SK-N-MC (cell line): ENCODE measurements at places on chromosomes 1 and 21.

- DNase-seq: no peak
Observed at GRCh38 chr1:186765446-186765845, 63.3 kb upstream of the PLA2G4A start.

- no peak for DNase-seq
Observed at GRCh38 chr1:226643177-226643576, 94.6 kb downstream of the STUM start.

GRCh38 chr1:109815809-109816174 lies 52.1 kb upstream of the EPS8L3 start:
- no peak for DNase-seq

DNA sequence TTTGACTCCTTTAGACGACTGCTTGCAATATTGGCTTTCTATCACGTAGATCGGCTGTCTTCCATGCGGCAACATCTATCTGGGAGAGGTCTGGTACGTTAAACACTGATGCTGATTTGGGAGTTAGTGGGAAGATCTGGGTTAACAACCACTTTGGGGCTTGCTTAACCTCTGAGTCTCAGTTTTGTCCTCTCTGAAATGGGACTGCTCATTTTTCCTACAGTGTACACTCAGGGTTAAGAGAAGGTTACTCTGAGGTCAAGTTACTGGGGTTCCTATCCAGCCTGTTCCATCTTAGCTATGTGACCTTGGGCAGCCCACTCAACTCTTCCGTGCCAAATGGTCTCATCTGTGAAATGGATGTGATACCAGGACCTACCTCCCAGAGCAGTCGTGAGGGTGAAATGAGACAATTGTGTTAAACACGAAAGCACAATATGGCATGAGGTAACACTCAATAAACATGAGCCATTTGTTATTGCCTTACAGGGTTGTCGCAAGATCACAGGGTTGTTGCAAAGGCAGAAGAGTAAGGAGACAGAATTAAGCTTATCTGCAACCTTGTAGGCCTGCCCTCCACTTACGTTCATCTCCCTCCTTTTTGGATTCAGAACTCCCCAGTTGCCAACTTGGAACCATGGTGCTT lies 5.6 kb downstream of the ABCA4 start:
- DNase-seq: no peak

DNA sequence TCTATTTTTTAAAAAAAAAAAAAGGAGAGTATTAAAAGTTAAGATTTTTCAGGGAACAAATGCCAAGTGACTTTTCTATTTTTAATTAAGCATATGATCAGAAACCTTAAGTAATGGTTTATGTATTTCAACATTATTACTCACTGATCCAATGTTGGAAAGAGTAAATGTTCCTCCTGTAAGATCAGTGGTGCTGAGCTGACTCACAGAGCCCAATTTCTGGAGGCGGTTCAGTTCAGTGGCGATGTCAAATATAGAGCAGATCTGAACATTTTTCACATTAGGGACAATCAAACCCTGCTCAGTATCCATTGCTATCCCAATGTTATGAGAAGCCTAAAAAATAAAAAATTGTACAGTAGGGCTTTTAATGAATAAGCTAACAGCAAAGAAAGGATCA lies 28.2 kb upstream of the LRRC39 start:
- no peak for DNase-seq

- no peak for DNase-seq
Observed at GRCh38 chr21:44052830-44053226, 40.7 kb downstream of the TRAPPC10 start.

GRCh38 chr1:15808955-15809354 lies 1.5 kb upstream of the UQCRHL start:
- no peak for DNase-seq

DNA sequence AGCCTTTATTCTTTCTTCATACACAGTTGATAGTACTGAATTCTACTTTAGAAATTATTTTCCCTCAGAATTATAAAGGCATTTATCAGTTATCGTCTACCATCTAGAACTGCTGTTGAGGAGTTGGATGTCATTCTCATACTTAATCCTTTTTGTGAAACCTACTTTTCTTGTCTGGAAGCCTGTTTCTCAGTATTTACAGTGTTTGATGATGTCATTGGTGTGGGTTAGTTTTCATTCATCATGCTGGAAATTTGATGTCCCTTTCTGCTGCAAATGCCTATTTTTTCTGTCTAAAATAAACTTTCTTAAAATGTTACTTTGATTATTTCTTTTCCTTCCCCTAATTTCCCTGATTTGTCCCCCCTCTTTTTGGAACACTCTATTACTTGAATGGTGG lies 22.8 kb upstream of the ZNF281 start:
- no peak for DNase-seq

- DNase-seq: no peak
Observed at GRCh38 chr1:99407018-99407417, 142.7 kb downstream of the PLPPR4 start.

DNA sequence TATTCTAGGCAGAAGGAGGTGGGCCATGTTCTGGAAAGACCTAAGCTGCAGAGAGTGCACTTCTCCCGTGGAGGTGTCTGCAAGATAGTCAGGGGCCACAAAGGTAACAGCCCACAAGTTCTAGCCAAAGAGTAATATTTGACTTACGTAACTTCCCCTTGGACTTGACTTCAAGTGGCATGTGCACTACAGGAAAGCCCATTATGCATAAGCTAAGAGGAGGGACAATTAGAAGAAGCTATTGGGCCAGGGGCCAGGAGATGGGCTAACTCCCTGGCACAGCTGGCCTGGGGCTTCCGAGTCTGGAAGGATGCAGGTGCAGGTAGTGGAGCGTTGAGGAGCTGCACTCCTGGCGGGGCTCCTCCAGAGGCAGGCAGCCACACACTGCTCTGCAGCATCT lies 58.3 kb downstream of the ERG start:
- no peak for DNase-seq

- no peak for DNase-seq
Observed at GRCh38 chr1:221045842-221046831, 166.9 kb downstream of the HLX start.

DNA sequence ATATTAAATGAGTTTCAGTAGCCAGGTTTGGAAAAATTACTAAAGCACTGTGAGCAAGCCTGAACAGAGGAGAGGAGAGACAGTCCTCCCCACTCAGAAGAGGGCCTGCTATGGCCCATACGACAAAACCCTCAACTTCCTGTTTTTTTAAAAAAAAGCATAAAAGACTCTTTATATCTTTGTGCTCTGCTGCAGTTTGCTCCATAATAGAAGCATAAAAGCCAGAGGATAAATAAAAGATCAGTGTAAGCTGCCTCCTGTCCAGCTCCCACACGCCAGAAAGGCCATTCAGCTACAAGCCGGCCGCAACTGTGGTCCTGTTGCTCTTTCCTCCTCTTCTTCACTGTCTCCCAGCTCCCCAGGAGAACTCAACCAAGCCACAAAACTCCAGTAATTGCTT lies 37.8 kb downstream of the NID1 start:
- no peak for DNase-seq

DNA sequence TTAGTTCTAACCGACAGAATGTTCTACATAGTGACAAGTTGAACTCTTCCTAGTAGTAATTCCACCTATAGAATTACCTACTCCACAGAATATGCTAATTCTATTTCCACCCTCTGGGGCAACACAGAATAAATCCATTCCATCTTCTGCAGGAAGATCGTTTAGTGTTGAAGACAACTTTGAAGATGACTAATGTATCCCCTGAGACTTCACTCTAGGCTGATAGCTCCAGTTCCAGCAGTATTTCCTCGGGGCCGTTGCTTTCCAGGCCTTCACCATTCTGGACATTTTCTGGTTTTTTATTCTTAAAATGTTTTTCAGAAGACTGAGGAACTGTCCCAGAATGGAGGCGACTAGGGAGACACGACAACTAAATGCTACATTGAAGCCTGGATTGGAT lies 61.0 kb upstream of the CSF1 start:
- no peak for DNase-seq

DNA sequence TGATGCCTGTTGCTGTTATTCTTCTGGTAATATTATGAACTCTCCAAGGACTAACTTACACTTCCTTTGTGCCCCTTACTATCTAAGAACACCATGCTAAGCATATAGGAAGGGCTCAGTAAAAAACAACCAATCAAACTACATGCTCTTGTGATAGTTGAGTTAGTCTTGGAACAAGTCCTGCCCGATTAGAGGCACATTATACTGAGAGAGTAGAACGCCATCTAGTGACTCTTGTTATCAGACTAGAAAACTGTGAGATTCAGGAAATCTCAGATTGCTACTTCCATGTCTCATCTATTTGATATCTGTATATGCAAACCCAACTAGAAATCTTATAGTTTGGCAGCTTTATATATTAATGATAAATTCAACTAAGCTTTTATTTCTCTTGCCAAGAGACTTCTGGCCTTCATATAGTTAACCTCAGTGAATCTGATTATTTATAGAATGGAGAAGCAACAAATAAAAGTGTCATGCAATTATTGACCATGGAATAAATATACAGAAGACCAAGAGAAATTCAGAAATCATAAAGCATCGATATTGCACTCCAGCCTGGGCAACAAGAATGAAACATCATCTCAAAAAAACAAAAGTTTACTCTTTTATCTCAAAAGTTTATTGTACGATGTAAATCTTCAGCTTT lies 7.8 kb upstream of the SRRM1 start:
- peak; percentile 69 for DNase-seq

DNA sequence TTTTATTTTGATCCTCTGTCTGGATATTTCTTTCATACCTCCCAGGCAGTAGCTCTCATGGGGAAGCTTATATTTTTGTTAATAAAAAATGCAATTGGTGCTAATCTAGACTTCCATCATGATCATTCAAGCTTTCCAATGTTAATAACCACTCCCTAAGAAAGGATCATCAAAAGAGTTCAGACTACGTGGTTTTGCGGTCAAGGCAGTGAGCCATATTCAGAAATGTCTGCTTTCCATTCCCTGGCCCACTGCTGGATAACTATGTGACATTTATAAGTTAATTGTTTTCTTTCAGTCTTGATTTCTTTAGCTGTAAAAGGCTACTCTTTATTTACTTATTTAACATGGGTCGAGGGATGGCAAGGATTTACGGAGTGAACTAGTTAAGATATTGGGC lies 414.6 kb downstream of the LMO4 start:
- DNase-seq: no peak

- DNase-seq: no peak
Observed at GRCh38 chr1:187570166-187570565, 741.4 kb downstream of the PLA2G4A start.

- no peak for DNase-seq
Observed at GRCh38 chr1:200250469-200250868, 159.4 kb downstream of the ZNF281 start.

GRCh38 chr1:212267460-212267859 lies 17.8 kb upstream of the PPP2R5A start:
- DNase-seq: no peak

GRCh38 chr1:234779160-234779538 lies 169.2 kb upstream of the IRF2BP2 start:
- DNase-seq: no peak

- DNase-seq: no peak
Observed at GRCh38 chr1:70083519-70083918, 121.9 kb downstream of the LRRC40 start.

GRCh38 chr1:21099034-21099868 lies 77.4 kb downstream of the EIF4G3 start:
- DNase-seq: no peak

GRCh38 chr1:108636876-108637275 lies 24.0 kb downstream of the HENMT1 start:
- no peak for DNase-seq

- DNase-seq: no peak
Observed at GRCh38 chr1:54488065-54488750, 59.8 kb upstream of the ACOT11 start.

GRCh38 chr1:179126338-179127060 lies 44.6 kb downstream of the TOR3A start:
- no peak for DNase-seq

GRCh38 chr1:111052246-111052645 lies 87.6 kb downstream of the DRAM2 start:
- DNase-seq: no peak

DNA sequence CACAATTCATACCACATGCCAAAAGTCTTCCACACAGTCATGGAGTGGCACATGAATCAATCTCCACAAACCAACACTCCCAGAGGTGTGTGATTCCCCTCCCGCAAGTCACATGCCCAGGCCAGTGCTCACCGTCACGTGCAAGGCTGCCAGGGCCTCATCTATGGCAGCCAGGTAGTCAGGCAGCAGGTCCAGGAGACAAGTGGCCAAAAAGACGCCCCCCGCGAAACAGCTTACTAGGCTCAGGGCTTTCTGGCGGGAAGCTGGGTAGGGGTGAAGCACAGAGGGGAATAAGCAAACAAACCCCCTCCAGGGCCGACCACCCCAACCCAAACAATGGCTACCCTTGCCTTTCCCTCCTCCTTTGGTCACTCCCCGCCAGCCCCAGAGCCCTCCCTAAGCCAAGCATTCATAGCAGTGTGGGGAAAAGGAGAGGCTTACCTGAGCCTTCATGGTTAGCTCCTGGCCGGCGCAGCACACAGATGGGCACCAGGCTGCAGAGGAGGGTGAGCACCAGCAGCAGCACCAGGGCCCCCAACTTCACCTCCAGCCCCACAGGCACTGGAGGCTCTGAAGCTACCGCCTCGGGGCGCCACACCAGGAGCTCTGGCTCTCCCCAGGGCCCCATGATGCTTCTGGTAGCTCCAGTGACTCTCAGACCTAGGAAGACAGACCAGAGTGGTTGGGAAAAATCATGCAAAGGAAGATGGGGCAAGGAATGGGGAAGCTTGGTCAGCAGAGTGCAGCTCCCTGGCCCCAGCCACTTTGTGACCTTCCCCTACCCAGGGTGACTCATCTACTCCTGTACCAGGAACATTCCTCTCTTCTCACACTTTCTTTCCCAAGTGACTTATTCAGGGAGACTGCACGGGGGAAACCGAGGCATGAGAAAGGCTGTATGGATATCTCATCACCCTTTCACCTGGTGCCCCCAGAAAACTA lies 978 bp downstream of the SLC39A1 start:
- no peak for DNase-seq

GRCh38 chr1:192697771-192698170 lies 61.8 kb downstream of the RGS13 start:
- DNase-seq: no peak

DNA sequence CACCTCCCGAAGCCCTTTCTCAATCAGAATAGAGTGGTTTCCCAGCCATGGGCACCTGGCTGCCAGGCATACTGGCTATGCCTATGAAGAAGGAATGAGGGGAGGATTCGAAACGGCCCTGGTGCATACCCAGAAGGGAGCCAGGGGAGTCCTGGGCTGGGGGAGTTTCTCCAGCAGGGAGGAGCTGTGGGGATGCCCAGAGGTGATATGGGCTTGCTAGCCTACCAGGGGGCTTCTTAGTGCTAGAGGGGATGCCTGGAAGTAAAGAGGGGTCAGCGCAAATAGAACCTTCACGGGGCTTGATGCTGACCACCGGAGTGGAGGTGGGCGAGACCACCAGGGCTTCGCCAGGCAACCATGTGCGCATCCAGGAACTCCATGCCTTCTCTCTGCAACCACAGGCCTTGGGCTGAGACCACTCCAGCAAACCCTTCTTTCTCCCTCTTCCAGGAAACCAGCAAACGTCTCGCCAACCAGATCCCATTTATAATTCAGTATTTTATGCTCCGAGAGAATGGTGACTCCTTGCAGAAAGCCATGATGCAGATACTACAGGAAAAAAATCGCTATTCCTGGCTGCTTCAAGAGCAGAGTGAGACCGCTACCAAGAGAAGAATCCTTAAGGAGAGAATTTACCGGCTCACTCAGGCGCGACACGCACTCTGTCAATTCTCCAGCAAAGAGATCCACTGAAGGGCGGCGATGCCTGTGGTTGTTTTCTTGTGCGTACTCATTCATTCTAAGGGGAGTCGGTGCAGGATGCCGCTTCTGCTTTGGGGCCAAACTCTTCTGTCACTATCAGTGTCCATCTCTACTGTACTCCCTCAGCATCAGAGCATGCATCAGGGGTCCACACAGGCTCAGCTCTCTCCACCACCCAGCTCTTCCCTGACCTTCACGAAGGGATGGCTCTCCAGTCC lies 18.2 kb upstream of the MX1 start:
- no peak for DNase-seq
